Skeletal muscle cell (primary cell): ENCODE measurements at places on chromosomes 16 and 17.

DNA sequence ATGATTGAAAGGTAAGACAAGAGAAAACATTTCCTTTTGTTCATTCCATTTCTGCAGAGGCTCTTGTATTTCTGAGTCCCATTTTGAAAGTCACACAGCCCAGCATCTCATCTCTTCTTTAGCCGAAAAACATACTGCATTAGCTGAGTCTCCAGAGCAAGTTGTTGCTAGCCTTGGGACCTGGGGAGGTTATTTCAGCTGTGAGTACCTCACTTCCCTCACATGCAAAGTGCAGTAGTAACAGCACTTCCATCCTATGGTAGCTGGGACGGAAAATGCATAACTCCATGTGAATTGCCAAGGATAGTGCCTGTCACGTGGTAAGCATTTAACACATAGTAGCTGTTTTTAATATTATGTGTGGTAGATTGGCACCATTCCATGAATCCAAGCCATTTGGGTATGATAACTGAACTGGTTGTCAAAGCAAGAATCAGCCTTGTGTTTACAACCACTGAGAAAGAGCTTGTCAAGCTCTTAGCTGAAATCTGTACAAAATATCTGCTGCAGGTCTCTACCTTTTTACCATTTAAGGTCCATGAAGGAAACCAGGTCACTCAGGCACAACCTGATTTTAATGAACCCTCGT is 345.7 kb downstream of the CDH13 start:
- no peak for DNase-seq

DNA sequence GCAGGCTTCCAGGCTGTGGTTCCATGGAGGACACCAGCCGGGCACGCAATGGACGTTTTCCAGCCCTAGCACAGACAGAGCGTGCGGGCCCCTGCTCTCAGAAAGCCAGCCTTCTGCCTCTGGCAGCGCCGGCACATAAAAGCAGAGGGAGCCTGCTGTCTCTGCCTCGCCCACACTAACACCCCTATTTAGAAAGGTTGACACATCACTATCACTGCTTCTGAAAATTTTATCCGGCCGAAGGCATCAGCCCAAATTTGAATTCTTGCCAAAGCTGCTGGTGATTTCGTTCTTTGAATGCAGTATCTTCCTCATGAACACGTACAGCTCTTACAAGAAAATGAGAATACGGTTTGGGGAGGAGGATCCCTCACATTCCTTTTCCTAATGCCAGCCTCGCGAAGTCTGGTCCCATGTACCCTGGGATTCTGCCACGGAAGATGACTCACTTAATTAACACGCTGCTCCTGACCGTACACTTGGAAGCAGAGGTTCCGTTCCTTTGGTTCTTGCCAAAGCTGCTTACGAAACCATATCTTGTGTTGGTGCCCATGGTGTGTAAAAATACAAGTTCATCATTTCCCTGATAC is 1.3 kb upstream of the RAB11FIP3 start:
- DNase-seq, result peak; percentile 88

GRCh38 chr17:17835415-17836249 is 1.2 kb downstream of the SREBF1 start:
- DNase-seq, result no peak

DNA sequence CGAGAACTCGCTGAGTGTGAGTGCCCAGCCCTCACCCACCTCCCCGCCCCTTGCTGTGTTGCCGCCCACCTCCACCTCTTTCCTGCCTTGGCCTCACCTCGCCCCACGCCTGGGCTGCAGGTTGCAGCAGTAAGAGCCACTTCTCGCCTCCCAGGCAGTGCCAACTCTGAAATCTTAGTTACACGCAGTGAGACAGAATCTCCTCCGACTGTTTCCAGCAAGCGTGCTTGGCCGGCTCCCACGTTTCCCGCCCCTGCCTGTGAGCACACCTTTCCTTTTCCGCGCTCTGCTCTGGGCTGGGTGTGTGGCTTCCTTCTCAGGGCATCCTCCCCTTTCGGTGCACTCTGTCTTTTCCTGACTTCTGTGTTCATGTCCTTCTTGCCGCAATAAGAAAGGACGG is 5.7 kb downstream of the ENGASE start:
- DNase-seq, result no peak

- no peak for DNase-seq
These were observed 4.4 kb downstream of the TMEM92 start for GRCh38 chr17:50278526-50279180.

GRCh38 chr16:53378138-53378537 is 56.1 kb upstream of the RBL2 start:
- no peak for DNase-seq

GRCh38 chr17:50397919-50398285 is 579 bp upstream of the LRRC59 start:
- DNase-seq, result no peak

DNA sequence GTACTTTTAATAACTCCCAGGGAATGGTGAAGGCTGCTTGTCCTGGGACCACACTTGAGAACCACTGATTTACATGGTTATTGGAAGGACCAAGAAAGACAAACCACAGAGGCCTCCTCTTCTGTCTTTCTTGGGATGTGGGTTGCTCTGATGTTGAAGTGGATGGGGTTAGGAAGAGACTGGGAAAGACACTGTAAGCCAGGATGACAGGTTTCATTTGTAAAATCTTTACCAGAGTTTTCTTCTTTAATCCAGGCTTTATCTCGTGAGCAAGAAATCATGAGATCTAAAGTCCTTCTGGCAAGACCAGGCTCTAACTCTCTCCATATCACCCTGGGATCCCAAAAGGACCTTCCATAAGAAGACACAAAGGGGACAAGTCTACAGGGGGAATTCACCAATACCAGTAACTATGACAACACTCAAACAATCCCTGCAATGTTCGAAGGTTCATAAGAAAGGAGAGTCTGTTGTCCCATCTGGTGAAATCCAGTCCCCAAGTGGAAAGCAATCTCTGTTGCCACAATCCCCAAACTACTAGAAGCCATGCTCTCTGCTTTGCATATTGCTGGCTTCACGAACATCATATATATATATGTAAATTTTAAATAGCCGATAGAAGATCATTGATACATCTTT is 44.8 kb upstream of the CDRT4 start:
- DNase-seq, result no peak

GRCh38 chr16:180101-180675 is at the start of gene HBQ1:
HBQ1 (plus strand) TSS chr16:180459; CDS start chr16:180487, 28 bp downstream.
- DNase-seq, result no peak

DNA sequence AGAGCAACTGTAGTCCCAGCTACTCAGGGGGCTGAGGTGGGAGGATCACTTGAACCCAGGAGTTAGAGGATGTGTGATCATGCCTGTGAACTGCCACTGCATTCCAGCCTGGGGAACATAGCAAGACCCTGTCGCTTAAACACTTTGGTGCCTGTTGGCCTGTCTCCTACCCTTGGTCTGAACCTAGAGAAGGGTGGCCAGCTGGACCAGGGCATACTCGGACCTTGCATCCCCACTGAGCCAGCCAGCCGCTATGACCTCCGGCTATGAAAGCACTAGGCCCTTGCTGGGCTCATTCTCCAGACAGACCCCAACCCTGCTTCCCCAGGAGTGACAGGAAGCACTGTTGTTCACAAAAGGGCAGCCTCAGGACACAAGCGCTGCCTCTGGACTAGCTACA is 4.6 kb downstream of the IFT20 start:
- no peak for DNase-seq

DNA sequence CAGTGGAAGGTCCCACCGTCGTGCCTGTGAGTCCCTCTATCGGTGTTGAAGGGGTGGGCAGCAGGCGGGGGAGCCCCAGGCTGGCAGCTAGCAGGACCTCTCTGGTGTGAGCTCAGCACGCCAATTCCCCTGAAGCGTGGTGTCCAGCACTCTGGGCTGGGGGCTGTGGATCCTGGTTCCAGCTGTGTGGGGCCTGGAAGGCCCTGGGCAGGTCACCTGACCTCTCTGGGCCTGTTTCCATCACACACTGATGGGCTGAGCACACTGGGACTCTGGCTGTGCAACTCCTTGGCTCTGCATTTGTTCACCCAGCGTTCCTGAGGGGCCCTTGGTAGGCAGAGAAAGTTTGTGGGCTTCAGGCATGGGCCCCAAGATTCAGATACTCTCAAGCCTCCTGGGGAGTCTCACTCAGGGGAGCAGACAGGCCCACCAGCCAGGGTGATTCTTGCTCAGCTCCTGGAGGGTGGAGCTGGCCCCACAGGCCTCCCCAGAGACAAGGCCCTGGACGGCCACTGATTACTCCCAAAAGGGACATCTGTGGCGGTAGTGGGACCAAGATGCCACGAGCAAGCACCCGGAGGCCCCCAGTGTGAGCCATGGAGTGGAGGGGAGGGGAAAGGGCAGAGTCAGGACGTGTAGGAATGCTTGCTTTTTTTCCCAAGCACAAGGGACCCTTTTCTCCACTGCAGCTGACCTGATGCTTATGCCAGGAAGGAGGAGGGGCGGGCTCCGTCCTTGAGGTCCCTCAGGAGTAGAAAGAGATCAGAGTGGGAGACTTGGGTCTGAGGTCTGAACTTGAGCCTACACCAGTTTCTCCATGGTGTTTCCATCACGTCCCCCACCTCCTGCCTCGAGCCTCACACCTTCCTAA is 8.5 kb downstream of the SCGB1C2 start:
- no peak for DNase-seq

DNA sequence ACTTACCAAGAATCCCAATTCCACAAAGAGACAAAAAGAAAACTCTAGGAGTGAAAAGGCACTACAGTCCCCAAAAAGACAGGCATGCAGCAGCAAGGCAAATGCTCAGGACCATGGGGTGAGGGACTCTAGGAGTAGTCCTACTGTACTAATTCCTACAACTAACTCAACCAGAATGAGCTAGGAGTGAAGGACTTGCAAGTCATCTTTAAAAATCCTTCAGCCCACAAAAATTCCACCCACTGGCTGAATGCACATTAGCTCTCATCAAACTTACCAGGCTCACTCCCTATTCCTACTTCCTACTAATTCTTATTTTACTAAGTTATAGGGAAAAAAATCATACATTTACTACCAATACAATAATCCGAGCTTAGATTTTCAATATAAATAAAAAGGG is 141.7 kb upstream of the C17orf78 start:
- no peak for DNase-seq

GRCh38 chr16:88284626-88285513 is 97.9 kb upstream of the ZNF469 start:
- no peak for DNase-seq

DNA sequence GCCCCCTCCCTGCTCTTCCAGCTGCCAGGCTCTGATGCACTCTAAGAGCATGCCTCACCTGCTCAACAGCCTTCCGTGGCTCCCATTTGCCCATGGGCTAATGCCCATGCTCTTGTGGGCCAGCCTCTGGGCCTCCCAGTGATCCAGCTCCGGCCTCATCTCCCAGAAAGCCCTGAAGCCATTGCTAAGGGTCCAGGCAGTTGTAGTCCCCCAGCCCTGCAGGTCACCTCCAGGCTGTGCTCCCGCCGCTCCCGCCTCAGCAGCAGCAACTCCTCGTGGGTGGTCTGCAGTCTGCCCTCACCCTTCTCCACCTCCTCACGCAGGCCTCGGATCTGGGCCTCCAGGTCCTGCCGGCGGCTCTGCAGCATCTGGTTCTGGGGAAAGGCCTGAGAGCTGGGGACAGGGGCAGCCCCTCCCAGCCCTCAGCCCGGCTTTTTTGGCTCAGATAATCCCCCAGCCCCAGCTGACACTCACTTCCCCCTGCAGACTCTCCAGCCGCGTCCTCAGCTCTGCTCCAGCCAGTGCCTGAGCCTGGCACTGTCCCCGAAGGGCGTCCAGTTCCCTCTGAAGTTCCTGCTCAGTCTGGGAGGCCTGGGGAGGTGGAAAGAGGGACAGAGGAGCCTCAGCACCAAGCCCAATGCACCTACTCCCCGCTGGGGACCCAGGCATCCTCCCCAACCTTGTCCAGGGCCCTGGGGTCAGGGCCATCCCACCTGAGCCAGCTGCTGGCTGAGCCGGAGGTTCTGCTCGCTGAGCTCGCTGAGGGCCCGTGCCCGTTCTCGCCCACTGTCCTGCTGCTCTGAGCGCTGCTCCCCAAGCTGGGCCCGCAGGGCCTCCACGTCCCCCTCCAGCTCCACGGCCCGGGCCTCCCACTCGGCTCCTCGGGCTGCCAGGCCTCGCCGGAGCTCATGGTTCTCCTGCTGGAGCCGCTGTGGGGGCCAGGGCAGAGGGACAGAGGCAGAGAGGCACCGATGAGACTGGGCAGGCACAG is 6.2 kb downstream of the BICDL2 start:
- DNase-seq, result no peak

GRCh38 chr17:21376081-21376758 is at the start of gene KCNJ12:
KCNJ12 (plus strand) TSS chr17:21376357; CDS start chr17:21415343, 38,986 bp downstream.
- DNase-seq, result no peak

DNA sequence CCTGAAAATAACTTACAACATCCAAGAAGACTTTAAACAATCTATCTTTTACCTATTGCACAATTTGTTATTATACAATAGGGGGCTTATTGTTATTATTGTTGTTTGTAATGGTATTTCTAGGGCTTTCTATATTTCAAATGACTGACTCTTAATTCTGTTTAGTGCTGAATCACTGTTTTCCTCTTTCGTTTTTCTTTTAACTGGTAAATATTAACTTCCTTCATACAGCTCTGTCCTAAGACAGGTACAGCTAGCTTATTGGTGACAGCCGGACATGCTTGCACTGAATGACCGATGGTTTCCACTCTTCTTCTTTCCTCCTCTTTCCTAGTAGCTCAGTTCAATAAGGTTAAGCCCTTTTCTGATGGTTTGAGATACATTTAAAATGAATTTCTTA is 11.6 kb downstream of the KRTAP9-7 start:
- DNase-seq, result no peak

DNA sequence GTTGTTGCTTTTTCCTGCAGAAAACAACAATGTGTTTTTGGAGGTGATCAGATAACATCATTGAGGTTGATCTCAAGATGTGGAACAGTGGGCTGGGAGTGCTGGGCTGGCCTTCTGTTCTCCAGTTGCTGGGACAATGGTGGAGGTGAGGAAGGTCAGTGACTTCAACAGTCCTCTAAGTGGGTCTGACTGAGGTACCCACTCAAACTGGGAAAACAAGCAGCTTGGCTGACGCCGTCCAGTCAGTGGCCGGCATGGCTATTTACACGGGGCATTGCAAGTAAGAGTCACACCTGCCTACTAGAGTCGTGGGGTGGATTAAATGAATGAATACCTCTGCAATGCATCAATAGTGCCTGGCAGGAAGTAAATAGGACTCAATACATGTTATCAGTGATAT is 386.7 kb upstream of the ZFHX3 start:
- DNase-seq, result no peak

DNA sequence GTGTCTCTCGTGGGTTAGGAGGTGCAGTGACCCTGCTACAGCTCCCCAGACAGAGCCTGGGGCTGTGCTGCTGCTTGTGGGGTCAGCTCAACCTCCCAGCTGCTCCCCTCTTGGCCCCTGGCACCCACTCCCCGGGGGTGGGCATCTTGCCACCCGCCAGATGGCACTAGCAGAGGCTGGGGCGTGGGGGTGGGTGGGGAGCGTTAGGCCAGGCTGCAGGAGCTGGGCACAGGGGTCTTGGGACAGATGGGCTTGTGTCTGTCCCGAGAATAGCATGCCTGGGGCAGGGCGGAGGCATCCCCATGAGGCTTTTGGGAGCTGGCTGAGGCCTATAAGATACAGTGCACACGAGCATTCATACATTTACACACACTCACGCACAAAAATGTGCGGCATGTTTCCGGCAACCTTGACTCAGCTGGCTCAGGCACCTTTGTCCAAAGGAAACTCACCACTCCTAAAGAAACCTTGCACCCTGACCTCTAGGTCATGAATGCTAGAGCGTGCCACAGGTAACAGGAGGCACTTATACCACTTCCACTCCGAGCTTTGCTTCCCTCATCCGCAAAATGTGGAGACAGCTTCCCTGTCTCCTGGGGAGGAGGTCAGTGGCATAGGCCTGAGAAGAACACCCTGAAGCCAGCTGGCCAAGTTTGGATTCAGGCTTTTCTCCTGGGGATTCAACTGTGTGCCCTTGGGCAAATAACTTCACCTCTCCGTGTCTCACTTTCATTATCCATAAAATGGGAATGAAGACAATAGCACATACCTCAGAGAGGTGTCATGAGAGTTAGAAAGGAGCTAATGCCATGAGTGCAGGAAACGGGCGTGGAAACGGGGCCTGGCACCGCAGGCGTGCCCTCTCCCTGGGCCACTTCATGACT is 78.9 kb upstream of the LHX1 start:
- DNase-seq, result no peak
